ENCODE measurements at places on chromosomes 5 and 9.

DNA sequence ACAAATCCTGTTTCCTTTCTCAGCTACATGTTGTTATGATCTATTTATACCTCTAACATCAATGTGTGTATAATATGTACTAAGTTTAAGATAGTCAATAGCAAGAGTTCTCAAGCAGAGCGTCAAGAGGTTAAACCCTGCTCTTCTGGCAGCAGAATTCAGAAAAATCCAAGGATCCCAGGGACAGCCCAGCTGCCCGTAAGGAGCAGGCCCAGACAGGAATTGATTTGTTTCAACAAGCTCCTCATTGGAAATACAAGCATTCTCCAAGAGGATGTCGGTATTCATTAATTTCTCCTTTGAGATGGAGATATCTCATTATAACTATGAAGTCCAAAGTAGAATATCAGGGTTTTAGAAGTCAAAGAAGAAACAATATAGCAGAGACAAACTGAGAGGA is 14.9 kb downstream of the EFNA5 start:
- H3K36me3 ChIP-seq: no peaks in the 10 kb centered on the region
- H3K27me3 ChIP-seq: no peaks in the 10 kb centered on the region
- H3K4me1 ChIP-seq: peaks cover 19% of the 10 kb centered on the region

DNA sequence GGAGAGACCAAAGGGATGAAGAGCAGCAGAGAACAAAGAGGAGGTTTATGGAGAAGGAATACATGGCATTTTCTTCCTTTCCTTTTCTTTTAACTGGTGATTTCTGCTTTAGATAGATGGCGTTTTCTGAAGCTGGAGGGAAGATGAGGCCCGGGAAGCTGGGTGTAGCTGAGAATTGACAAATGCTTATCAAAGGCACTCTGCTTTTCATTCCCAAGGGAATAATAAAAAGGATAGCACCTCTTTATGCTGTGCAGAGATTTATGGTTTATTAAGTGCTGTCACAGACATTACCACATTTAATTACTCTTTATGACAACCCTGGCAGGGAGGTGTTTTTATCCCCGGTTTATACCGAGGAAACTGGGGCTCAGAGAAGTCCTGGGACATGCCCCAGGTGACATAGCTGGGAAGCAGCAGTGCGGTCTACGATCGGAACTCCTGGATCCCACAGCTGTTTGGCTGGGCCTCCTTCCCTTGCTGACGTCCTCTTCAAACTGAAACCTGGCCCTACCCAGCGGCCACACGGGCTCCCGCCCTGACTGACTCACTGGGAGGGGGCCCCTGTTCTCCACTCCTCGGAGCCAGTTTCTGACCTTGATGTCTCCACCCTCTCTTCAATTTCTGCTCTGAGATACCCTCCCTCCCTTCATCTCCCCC is 8.2 kb upstream of the EPB41L4B start:
- H3K27me3 ChIP-seq: no peaks in the 10 kb centered on the region
- H3K36me3 ChIP-seq: no peaks in the 10 kb centered on the region
- peak; percentile 89 for DNase-seq
- H3K4me1 ChIP-seq: peaks cover 46% of the 10 kb centered on the region
- peak overlapping the region; percentile 75 for H3K27ac ChIP-seq

GRCh38 chr5:22521521-22521920 is 331.6 kb downstream of the CDH12 start:
- H3K4me1 ChIP-seq: no peaks in the 10 kb centered on the region
- no peaks in the 10 kb centered on the region for H3K36me3 ChIP-seq
- no peak overlapping the region for H3K4me3 ChIP-seq
- no peaks in the 10 kb centered on the region for H3K27me3 ChIP-seq

GRCh38 chr9:72363908-72364678 is 915 bp downstream of the ZFAND5 start:
- no peaks in the 10 kb centered on the region for H3K27me3 ChIP-seq
- peaks cover 20% of the 10 kb centered on the region for H3K4me1 ChIP-seq
- H3K36me3 ChIP-seq: peaks cover 45% of the 10 kb centered on the region
- peak overlapping the region; percentile 82 for H3K4me3 ChIP-seq

DNA sequence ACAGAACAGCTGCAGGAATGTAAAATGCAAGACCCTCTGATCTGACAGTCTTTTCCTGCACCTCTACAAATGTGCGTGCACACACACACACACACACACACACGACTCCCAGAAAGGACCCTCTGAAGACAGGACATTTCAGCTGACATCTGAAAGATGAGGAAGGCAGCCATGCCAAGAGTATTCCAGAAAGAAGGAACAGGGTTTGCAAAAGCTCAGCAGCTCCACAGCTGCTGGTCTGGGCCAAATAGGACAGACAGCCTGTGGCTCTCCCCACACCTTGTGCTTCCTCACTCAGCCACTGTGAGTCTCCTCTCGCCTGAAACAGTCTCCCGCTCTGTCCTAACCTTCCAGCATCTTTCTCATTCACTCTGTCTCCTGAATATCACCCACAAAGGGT is 189.0 kb downstream of the PALM2AKAP2 start:
- H3K27ac ChIP-seq: no peak overlapping the region
- no peak for DNase-seq
- H3K27me3 ChIP-seq: no peaks in the 10 kb centered on the region
- H3K36me3 ChIP-seq: no peaks in the 10 kb centered on the region
- no peak overlapping the region for H3K4me3 ChIP-seq

DNA sequence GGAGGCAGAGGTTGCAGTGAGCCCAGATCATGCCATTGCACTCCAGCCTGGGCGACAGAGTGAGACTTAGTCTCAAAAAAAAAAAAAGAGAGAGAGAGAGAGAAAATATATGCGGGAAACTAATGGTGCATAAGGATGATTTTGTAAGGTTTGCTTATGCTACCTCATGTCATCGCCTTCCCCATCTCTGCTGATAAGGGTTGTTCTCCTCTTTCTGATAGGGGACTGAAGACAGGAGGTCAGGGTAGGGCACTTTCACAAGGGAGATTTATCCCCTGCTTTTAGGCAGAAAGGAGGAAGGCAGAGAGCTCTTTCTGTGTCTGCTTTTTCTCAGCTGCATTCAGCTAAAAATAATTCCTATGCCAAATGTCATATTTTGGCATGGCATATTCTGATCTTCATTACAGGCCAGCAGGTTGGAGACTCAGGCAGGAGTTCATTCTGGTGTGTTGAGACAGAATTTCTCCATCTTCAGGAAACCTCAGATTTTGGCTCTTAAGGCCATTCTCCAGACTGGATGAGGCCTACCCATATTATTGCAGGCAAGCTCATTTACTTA is 220.2 kb downstream of the AUH start:
- H3K27me3 ChIP-seq: no peaks in the 10 kb centered on the region
- H3K36me3 ChIP-seq: no peaks in the 10 kb centered on the region
- no peak for DNase-seq
- no peaks in the 10 kb centered on the region for H3K4me1 ChIP-seq
- H3K4me3 ChIP-seq: no peak overlapping the region
- H3K27ac ChIP-seq: no peak overlapping the region

Data from RWPE2 (cell line).